RKO (cell line): ENCODE measurements at places on chromosomes 1 and 21.

DNA sequence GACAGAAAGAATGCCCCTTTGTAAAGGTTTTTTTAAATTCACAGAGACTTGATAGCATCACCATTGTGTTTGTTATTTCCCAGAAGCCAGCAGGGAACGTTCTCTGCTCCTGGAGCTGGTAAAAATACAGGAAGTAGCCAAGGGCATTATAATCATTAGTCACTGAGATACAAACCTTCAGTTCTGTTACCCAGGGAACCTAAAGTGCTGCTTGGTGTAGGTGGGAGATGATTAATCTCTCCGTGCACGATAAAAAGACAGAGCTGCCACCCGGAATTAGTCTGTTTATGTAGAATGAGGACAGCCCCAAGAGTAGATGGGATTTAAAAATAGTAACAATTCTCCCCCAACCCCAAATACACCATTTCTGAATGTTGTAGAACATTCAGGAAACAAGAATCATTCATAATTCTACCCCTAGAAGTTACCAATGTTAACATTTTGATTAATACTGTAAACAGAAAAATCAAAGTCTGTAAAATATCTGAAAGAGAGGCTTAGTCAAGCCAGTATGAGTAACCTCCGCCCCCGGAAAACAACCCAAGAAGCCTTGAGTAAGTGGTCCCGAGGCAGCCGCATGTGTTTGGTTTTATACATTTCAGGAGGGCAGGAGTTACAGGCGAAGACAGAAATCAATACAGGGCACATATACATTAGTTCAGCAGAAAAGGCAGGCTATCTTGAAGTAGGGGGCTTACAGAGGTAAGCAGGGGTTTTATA lies 45.3 kb upstream of the CTBS start:
- peak; percentile 99 for DNase-seq

DNA sequence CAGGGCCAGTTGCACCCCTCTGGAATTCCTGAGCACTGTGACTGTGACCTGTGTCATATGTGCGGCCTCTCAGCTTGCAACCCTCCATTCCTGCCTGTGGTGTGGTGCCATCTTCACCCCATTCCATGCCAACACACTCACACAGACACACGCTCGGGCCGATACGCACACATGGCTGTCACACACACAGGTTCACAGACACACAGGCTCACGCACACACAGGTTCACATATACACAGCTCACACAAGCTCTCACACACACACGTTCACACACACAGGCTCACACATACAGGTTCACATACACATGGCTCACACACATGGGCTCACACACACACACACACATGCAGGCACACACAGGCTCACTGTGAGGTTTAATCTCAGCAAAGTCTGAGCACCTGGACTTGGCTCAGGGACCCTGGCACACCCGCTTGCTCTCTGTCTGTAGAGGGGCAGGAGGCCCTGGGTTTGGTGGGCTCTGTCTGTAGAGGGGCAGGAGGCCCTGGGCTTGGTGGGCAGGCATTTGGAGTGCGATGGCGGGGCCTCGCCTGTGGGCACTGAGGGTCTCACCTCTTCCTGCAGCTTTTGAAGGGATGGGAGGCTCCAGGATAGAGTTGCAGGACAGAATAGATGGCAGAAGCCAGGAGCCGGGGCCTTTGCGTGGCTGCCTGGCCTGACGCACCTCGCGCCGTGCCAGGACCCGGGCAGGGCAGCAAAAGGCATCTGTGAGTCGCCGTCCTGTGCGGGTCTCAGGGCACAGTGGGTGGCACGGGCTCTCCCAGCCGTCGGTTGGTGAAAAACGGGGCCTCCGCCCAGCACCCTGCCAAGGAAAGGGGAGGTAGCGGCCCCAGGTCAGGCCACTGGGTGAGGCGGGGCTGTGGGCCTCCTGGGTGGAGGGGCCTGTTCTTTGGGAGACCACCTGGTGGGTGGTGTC lies 17.1 kb downstream of the COL18A1 start:
- DNase-seq: no peak

DNA sequence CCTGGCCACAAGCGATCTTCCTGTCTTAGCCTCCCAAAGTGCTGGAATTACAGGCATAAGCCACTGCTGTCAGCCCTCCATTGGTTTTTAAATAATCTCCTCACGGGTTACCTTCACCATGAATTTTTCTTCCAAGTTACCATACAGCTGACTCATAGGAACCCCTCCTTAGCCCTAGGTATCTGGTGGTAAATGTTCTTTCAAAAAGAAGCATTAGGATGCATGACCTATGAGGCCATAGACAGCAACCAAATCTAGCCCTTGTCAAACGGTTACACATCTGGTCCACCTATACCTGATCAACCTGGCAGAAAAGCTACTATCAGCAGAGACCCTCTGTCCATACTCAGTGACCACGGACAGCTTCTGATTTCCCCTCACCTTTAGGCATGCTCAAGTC lies 12.7 kb upstream of the DEGS1 start:
- DNase-seq: no peak

DNA sequence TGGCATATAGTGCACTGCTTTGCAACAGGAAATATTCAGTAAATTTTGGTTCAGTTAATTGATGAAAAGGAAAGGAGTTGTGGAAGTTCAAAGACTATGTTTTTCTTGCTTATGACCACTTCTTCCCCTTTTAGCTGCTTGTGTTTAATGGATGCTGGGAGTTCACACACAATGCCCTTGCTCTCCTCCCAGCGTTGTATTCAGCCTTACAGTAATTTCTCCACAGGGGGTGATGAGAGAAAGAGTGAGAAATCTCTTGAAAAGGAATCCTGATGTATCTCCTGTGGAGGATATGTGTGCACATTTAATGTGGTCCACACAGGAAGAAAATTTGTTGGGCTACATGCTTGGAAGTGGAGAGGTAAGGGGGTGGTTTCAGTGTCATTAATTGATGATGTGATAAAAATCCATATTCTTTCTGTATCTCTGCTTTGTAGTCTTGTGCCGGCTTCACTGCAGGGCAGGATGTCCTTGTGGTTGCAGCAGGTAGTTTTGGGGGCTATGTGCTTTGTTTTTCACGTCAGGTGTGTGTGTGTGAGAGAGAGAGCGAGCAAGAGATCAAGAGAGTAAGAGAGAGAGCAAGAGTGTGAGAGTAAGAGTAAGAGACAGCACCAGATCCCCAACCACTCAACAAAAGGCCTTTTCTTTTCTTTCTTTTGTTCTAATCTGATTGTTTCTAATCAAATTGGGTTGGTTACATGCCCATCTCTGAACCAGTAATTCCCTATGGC lies 204.4 kb downstream of the RWDD3 start:
- DNase-seq: no peak
